ENCODE measurements at places on chromosomes 12 and 14.
A peak's percentile ranks its signal among the peaks of the same experiment; 100 is the strongest.

DNA sequence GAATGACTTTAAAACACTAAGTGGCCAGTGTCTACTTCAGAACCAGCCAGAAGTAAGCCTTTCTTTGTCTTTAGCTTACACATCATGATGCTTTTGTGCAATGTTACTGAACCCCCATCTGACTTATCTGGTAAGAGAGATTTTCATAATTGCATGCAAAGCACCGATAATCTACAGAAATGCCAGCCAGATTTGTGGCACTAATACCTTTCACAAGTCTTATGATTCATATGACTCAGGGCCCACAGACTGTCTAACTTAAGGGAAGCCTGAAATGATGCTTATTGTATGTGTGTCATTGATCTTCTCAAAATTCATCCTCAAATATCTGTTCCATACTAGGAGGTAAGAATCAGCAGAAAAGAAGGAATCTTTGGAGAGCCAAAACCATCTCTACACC lies 18.0 kb downstream of the IGF1 start:
- no peak for DNase-seq

DNA sequence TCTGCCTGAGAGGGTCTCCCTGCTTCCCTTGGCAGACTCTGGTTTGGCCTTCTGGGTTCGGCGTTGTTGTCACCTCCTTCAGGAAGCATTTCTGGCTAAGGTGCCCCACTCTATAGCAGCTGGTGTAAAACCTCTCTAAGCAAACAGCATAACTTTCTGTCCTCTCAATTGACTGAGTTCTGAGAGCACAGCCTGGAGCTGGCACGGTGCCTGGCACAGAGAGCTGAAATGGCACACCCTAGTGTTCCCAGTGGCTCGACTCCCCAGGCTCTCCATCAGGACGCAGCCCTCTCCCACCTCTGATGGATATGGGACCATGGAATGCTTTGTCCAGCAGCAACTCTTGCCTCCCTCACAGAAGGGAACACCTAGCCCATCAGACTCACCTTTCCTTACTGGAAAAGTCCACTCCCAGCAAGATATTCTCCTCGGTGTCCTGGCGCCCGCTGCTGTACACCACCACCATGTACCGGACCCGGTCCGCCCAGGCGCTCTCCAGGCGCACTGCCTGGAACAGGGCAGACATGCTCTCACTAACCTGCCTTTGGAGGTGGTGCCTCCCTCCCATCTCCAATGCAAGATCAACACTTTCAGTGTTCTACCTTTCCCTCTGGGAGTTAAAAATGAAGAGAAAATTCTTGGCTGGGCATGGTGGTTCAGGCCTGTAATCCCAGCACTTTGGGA lies 40.6 kb downstream of the SSH1 start:
- DNase-seq: no peak

- no peak for DNase-seq
Measured at GRCh38 chr14:34110531-34110930, 159.7 kb upstream of the EGLN3 start.

GRCh38 chr14:91473046-91473445 lies 37.1 kb downstream of the PPP4R3A start:
- no peak for DNase-seq

GRCh38 chr12:132437943-132438700 lies 51.8 kb upstream of the FBRSL1 start:
- DNase-seq: no peak

DNA sequence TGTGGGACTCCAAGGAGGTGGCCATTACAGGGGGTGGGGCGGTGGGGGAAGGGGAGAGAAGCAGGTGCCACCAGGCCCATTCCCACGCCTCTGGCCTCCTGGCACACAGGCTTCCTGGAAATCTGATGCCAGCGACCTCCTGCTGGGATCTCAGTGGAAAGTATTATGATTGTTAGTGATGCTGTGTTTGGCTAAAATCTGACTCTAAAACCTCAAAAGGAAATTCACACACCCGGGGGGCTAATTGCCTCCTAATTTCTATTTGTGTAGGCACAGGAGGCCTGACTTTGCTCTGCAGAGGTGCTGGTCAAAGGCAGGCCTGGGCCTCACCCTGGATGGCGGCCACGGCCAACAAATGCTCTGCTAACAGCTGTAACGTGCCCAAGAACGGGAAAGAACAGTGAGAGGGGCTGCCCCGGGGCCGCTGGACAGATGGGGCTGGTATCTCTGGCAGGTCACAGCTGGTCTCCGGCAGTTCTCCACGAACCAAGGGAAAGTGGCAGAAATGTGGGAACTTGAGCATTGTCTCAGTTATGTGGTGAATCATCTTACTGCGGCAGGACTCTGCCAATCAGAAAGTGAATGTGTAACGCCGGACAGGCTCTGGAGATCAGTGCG lies 14.3 kb downstream of the FAM181A start:
- no peak for DNase-seq

DNA sequence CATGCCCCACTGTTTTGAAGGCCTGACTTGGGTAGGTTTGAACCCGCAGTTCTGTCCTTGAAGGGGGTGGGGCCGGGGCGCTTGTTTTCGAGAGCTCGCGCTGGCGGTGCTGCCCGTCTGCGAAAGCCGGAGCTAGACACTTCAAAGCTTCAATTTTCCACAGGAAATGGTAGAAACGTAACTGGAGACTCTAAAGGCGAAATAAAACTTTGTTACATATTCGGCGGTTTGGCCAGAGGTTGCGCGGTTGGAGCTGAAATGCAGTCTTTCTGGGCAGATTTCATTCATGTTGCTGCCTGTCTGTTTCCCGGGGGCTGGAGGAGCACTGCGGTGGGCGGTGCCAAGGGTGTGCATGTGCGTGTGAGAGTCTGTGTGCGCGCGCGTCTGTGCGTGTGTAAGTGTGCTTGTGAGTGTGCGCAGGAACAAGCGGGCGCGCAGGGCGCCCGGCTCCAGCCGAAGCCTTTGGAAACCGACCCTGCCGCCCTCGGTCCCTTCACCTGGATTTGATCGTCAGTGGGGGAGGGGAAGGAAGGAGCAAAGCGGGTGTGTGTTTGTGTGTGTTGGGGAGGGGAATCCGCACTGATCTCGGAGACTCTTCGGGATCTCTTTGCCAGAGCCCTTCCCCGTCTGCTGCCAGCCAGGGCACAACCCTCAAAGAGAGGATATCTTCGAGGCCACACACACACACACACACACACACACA lies 227.7 kb upstream of the CRY1 start:
- DNase-seq: peak; percentile 61

DNA sequence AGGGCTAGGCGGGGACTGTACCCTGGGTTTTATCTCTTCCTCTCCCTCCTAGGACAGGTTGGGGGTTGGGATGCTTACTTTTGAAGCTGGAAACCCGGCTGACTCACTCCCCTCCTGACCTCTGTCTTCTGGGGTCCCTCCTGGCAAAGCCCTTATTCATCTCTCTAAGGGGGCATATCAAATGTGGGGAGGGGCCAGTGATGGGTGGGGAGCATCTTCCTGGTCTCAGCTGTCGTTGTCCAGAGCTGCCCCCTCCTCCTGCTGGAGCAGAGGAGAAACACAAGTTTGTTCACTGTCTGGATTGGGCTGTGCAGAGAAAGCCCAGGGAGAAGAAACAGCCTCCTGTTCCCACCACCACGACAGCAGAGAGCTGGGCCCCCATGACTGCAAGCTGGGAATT lies 85.8 kb downstream of the TNFAIP2 start:
- no peak for DNase-seq

DNA sequence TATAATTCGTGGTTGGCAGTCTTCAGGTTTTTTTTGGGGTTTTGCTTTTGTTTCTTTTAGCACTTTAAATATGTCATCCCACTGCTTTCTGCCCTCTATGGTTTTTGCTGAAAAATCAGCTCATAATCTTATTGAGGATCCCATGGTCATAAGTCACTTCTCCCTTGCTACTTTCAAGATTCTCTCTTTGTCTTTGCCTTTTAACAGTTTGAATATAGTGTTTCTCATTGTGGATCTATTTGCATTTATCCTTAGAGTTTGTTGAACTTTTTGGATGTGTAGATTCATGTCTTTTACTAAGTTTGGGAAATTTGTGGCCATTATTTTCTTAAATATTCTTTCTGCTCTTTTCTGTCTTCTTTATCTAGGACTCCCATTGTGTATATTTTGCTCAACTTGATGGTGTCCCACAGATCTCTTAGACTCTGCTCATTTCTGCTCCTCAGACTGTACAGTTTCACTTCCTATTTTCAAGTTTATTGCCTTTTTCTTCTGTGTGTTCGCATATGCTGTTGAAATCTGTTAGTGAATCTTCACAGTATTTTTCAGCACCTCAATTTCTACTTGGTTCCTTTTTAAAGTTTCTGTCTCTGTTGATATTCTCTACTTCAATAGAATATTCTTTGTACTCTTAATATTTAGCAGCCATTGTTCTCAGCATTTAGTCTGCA lies 70.8 kb downstream of the WNK1 start:
- no peak for DNase-seq

DNA sequence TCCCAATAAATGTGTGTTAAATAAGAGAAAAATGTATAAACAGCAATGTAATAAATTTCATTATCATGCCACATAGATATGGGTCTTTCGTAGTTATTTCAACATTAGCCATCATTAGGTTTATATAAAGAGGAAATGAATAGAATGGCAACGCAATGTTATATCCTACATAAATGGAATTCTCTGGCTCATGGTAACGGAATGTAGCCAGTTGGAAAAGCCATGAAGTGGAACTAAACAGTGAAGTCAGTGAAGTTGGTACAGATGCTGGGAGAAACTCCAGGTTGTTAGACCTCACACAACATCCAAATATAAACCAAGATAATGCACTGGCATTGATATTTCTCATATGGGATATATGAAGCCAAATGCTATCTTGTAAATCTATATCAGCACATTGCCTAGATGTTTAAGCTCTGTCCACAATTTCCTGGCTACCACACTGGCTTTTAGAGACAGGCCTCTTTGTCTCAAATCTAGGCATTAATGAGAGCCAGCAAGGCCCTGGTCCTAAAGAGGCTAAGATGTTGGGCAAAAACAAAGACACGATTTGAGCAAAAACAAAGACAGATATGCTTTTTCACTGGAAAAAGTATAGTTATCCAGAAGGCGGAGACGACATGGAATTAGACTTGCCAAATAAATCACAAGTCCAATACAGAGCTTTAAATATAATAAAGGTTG lies 861.0 kb downstream of the RPS29 start:
- no peak for DNase-seq

GRCh38 chr12:92485351-92486348 lies 217.1 kb upstream of the PLEKHG7 start:
- no peak for DNase-seq

DNA sequence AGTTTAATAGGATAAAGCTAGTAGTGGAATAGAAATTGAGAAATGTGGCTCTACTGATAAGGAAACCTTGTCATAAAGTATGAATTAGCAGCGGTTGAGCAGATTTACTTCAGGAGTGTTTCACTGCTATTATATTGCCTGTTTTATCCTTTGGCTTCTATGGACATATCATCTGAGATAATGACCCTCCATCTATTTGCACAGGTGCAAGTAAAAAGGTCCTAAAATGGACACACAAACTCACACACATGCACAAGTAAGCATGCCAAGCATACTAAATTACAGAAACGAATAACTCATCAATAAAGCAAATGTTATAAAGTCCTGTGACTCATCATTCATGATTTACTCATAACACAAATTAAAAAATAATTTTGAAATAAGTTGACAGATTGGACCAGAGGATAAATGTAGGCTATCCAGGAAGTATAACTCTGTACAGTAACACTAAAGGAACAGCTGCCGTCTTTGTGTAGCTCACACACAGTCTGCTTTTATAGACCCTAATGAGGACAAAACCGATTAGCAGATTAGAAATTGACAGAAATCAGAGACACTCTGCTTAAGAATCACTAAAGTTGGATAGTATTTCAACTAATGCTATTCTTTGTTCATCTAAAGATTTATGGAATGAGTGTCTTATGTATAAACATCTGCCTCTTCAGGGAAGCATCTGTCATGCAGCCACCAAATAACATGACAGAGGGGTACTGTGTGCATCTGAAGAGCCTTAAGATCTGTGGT lies 73.9 kb downstream of the SYT1 start:
- no peak for DNase-seq

- no peak for DNase-seq
Measured at GRCh38 chr14:56371737-56372136, 207.9 kb upstream of the TMEM260 start.

GRCh38 chr12:818733-819132 lies 66.4 kb downstream of the WNK1 start:
- no peak for DNase-seq

- DNase-seq: no peak
Measured at GRCh38 chr14:23535943-23536342, 15.6 kb downstream of the ZFHX2 start.

- no peak for DNase-seq
Measured at GRCh38 chr12:46147144-46147543, 121.7 kb downstream of the SLC38A1 start.

- DNase-seq: no peak
Measured at GRCh38 chr14:99244941-99245563, 26.9 kb downstream of the BCL11B start.

GRCh38 chr14:61433169-61433568 lies 111.8 kb downstream of the PRKCH start:
- no peak for DNase-seq

- no peak for DNase-seq
Measured at GRCh38 chr14:69877492-69877891, 1.7 kb upstream of the SMOC1 start.

- peak; percentile 64 for DNase-seq
Measured at GRCh38 chr14:69483765-69484443, 624 bp upstream of the PLEKHD1 start.

DNA sequence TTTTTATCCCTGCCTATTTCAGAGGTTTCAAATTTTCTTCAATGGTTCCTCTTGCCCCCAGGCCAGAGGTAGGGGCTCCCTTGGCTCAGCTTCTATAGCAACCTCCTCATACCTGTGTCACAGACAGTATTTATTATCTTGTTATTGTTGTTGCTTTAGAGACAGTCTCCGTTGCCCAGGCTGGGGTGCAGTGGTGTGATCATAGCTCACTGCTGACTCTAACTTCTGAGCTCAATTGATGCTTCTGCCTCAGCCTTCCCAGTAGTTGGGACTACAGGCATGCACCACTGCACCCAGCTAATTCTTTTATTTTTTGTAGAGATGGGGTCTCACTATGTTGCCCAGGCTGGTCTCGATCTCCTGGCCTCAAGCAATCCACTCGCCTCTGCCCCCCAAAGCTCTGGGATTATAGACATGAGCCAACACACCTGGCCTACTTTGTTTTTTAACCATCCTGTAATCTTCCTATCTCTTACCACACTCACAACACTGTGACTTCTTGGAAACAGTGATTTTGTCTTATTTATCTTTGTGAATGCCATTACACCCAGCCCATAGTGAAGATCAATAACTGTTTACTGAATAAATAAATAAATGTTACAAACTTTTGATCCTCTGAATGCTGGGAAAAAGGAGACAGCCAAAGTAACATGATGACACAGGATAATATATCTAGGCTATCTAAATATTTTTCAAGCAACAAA lies 95.9 kb downstream of the PHLDA1 start:
- DNase-seq: no peak

GRCh38 chr12:72521326-72521725 lies 249.2 kb downstream of the TRHDE start:
- no peak for DNase-seq

DNA sequence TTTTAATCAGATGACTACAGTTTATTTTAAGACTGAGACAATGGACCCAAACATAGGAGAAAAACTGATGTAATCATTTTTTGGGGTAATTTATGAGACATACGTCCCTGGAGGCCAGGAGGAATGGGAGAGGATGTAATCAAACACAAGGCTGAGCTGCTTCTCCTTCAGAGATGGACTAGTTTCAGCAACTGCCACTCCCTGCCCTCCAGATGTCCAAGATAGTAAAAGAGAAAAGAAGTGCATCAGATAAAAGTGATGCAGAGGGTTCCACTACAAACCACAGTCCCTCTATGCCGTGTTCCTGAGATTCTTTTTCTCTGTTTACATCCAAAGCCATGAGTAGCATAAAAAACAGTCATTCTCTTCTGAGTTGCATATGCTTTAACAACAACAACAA lies 101.1 kb downstream of the DACT1 start:
- no peak for DNase-seq
